Amniotic epithelial cell (primary cell): ENCODE measurements at places on chromosomes 6 and 20.

- no peak for DNase-seq
Observed at GRCh38 chr6:158573542-158573931, 13.6 kb downstream of the TMEM181 start.

DNA sequence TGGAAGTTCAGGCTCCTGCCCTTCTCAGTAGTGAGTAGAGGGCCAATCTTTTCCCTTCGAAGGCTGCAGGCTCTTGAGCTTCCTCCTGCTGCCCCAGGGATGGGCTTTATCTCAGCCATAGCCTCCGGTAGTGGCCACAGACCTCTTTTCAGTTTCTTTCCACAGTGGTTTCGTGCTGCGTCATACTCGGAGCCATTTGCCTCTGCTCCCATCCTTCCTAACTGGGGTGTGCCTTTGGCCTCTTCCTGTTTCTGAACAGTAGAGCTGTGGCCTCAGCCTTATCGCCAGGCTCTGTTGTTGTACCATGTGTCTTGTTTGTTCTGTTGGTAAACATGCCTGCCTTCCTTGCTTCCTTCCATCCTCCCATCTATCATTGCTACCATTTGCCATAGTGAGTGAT is 54.1 kb downstream of the TULP4 start:
- DNase-seq, result no peak

DNA sequence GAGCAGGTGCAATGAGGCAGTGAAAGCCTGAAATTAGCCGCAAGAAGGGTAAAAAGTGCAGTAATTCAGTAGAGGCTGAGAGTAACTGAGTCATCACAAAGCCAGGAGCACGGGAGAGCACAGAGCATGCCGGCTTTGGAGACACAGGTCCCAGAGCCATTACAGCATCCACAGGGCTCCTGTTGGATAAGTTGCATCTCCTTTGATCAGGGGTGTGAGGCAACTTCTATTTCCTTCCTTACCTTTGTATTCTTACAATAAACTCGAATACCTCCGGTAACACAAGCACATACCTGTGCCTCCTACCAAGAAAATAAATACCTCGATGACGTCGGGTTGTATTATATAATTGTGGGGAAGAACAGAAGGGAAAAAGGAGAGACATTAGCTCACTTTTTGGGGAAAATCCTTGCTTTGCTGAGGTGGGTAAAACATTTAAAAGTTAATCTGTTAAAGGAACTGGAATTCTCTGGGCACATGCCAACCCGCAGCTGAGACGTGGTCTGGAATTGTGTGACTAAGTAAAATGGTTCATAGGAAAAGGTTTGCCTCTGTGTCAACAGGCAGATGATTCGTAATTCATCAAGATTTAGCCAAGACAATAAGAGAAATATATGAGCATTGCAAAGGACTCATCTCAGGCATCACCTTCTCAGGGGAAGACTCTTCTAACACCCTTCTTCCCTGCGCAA is 360.7 kb upstream of the ZFP64 start:
- peak; percentile 65 for DNase-seq

DNA sequence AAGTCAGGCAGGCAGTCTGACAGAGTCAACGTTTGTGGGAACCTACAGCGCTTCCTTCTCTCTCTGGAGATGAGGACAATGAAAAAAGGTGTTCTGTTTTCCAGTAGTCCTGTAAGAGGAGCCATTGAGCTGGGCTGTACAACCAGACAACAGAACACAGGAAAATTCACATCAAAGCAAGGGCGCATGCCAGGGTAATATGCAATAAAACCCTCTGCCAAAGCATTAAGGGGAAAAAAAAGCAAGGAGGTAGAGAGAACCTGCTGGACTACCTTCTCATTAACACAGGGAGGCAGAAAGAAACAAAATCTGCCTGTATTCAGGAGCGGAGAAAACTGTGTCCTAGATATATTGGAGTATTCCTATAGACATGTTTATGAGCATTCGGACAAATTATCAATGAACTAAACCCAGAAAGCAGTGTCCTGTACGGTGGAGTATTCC is 1.3 kb downstream of the RNF24 start:
- DNase-seq, result peak; percentile 86

- DNase-seq, result peak; percentile 2
Observed at GRCh38 chr20:24366336-24367004, 103.0 kb upstream of the SYNDIG1 start.

- DNase-seq, result peak; percentile 47
Observed at GRCh38 chr6:85641897-85642773, 551 bp downstream of the SYNCRIP start.

- no peak for DNase-seq
Observed at GRCh38 chr6:29777310-29777709, 50.3 kb upstream of the HLA-G start.

DNA sequence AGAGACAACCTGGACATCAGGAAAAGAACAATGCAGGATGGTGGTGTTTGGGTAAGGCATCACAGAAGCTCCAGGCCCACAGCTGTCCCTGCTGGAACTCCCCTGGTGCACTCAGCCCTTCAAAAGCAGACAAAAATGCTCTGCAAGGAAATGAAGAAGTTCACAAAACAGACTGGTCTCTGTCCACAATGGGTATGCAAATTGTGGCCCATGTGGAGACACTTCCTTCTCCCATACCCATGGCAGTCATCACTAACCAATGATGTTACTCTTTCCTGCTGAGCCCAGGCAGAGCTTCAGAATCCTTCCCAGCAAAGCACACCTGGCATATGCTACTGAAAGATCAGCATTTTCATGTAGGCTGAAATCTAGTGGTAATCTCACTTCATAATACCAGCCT is 42.6 kb upstream of the PXDC1 start:
- no peak for DNase-seq

DNA sequence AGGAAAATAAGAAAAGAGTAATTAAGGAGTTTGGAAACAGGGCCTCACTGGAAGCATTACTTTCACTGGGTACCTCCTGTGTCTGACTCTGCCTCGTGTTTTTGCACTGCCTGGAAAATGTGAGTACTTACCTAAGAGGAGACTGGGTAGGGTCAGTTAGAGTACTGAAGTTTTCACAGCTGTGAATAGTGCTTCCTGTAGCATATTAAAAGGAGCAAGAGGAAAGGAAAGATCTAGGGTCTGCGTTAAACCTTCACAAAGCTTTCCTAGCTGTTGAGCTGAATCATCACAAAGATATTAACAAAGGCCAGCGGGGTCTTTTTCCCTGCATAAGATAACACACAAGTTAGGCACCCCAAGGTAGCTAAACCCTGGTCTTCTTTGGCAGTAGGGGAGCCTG is 82.3 kb downstream of the MLIP start:
- no peak for DNase-seq

- no peak for DNase-seq
Observed at GRCh38 chr6:14361297-14361696, 243.7 kb downstream of the CD83 start.

DNA sequence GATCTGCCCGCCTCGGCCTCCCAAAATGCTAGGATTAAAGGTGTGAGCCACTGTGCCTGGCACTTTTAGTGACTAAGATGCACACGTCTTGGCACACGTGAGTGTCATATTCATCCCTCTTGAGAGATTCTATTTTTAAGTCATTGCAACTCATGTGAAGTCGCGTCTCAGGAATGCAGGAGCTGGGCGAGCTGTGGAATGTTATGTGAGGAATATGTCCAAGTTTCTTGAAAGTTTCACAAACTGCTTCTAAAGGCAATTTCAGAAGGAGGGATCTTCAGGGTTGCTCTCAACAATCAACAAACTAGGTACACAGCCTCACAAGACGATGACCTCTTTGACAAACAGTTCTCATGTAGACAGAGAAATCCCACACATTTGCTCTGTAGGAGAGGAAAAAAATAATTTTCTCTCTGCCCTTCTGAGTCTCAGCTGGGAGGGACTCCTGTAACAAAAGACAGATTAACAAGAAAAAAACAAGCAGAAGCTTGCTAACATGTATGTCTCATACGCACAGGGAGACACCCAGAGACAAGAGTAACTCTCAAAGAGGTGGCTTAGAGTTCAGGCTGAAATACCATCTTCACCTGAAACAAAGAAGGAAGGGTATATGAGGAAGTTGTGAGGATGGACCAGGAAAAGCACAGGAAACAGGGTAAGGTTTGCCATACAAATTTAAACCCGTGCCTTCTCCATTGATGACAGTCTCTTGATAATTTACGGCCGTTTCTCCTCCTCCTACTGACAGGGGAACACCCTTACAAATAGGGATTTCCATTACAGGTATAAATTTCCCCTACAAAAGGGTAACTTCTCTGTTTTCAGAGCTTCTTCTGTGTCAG is 45.3 kb upstream of the FAM50B start:
- DNase-seq, result peak; percentile 91

DNA sequence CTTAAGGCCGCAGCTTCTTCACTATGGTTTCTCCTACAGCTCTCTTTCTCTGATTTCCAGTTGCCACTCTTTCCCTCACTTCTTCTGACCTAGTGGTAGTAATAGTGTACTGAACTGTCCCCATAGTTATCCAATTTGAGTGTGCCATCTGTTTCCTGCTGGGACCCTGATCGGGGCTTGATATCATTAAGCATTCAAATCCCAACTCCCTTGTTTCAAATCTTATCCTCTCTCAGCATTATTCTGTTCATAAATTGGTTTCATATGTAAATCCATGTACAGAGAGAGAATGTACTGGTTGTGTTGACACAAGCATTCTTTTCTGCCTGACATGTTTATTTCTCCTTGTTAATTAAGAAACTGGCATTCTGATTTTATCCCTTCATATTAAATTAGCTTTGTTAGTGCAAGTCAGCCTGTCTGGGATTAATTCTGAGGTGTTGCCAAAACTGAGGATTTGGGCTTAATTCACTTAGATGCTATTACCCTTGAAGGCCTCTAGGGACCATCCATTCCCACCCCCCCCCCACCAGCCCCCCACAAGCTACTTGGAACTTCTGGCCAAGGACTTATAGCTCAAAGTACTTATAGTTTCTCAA is 84.6 kb upstream of the PROKR2 start:
- DNase-seq, result no peak

- peak; percentile 82 for DNase-seq
Observed at GRCh38 chr20:63686492-63687321, 9.7 kb upstream of the TNFRSF6B start.

- DNase-seq, result no peak
Observed at GRCh38 chr6:15017261-15017660, 228.6 kb upstream of the JARID2 start.

DNA sequence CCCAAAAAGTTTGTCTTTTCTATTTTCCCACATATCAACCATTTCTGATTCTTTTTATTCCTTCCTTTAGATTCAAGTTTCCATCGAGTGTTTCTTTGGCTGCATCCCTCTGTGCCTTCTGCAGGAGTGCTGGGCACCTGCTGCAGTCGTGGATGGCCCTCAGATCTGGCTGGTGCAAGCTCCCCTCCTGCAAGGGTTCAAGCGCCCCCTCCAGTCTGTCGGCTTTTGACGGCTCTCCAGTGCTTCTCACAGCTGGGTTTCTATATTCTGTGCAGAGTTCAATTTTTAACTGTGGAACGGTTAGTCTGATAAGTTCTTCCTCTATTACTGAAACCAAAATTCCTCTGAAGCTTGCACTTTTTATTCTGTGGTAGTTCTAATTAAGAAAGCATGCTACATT is 132.1 kb downstream of the HUS1B start:
- no peak for DNase-seq

- DNase-seq, result no peak
Observed at GRCh38 chr6:115882174-115882573, 178.5 kb downstream of the FRK start.

DNA sequence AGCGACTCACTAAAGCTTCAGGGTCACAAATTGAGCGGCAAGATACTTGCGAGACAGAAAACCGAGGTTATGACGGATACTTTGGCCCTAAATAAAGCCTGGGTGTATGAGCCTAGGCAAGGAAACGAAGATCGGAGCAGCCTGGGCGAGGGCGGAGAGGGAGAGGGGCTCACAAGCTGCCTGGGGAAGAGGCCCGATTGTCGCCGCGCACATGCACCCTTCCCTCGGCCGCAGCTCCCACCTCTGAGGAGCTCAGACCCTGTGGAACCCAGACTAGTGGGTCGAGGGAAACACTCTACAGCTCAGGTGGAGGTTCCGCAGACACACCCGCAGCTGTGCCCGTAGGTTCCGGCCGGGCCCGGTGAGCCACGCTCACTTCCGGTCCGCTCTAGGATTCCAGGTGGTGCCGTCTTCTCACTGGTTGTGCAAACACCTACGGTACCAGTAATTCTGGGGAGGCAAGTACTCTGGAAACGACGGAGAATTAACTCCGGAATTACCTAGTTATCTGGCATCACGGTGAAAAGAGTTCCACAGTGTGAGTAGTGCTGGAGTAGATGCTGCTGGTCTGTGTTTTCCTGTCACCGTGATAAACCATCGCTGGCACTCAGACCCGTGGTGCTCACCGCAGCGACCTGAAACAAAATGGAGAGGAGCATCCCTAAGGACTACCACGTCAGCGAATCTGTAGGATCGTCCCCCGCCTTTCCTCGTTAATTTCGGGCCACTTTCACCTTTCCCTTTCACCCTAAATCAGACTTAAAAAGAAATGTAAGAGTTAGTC is 61.5 kb downstream of the GPX5 start:
- DNase-seq, result peak; percentile 67

DNA sequence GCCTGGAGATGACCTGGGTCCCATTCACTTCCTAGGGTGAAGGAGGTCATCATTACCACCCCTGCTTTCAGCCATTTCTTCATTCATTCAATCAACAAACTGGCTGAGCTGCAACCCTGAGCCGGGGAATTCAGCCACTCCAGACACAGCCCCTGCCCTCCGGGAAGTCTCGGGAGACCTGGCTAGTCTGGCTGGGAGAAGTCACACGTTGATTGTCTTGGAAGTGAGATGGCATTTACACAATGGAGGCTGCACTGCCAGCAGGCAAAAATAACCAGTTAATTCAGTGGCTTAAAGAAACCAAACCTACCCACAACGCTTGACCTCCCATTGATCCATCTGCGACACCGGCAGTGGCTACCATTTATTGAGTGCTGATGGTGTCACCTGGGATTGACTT is 2.0 kb upstream of the PMEPA1 start:
- no peak for DNase-seq

DNA sequence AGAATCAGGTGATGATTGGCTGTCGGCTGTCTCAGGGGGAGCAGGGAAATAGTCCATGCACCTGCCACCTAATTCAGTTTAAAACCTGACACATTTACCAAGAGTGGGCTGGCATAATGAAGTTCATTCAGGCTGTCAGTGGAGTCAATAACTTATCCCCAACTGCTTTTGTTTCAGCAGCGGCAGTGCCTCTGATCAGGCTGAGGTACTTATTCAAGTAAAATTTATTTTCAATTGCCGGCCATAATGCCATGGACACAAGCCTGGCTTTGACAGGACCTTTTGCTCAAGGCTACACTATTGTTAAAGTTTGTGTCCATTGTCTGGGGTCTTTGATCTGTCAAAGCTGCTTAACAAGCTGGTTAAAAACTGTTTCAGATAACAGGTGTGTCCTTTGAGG is 20.6 kb downstream of the OLIG3 start:
- DNase-seq, result no peak

GRCh38 chr20:9457136-9457535 is 57.3 kb upstream of the LAMP5 start:
- DNase-seq, result no peak

- no peak for DNase-seq
Observed at GRCh38 chr6:5471637-5472398, 210.5 kb downstream of the FARS2 start.

- no peak for DNase-seq
Observed at GRCh38 chr6:148800536-148800935, 53.7 kb downstream of the UST start.
